ENCODE measurements at places on chromosomes 16 and 17.

DNA sequence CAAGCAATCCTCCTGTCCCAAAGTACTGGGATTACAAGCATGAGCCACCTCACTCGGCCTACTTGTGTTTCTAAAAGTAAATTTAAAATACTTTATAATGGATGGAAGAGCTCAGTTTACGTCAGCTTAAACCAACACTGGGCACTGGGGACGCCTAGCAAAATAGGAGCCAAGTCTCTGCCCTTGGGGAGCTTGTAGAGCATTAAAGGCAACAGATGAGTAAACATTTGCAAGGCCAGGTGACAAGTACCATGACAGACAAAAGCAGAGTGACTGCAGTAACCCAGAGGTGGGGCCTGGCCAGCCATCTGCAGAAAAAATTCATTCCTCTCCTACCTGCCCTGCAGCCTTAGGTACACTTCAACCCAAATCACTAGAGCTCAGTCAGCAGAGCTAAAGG lies 12.1 kb upstream of the NLK start:
- no peak for DNase-seq

DNA sequence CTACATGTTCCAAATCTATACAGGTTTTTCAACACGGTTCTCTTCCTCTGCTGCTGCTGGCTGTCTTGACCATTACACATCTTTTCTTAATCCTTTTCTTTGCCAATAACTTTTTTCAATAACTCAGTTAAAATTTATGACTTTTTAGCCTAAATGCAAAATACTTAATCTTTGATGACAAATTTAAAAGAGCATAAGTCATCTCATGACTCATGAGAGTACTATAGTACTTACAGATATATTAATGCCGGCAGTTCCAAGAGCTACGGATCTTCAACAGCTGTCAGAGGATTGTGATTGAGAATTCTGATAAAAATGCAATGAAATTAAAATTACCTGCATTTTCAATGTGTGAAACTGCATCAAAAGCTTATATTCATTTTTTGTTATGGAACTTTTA lies 105.5 kb downstream of the KPNA2 start:
- peak; percentile 3 for DNase-seq

GRCh38 chr16:87459833-87460232 lies 33.0 kb downstream of the ZCCHC14 start:
- DNase-seq = no peak

DNA sequence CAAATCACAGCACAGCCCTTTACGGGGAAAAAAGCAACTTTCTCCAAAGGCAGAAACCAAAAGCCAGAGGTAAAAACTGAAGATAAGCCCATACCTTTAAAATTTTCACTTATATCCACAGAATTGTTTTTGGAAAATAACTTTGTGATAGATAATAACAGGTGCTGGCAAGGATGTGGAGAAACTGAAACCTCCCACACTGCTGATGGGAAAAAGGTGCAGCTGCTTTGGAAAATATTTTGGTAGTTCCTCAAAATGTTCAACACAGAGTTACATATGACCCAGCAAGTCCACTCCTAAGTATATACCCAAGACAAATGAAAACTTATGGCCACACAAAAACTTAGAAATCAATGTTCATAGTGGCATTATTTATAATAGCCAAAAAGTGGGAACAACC lies 12.2 kb downstream of the EFTUD2 start:
- no peak for DNase-seq

DNA sequence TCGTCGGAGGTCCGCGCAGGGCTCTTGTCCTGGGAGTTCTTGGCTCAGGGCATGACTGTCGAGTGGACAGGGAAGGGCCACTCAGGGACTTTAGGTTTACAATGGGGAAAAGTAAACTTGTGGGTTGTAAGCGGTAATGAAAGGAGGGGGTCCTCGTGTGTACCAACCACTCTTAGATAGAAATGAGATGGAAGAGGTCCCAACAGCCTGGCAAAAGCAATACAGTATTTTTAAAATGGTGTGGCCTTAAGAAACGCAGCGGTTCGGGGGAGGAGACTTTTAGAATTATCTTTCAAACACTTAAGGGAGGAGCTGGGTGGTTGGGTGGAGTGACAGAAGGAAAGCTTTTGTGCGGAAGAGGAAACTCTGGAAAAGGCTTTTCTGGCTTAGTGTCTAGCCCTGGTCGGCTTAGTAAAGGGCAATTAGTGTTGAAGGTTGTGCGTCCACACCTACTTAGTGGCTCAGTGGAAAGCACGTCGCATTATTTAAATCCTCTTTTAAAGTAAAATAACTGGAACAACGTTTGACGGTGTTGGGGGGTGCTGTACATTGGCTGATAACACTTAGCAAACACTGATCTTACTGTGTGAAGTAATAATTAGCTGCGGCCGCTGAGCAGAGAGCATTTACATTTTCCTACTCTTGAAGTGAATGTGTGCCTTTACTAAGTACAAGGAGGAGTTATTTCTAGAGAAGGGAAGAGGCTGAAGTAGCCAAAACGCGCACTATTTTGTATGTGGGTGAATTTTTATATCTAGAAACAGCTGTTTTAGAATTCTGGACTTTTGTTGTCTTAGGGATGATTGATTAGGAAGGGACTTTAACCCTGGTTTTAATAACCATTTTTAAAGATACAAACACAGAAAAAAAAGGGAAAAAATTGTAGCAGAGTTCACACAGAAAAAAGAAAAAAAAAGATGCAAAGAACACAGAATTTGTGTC lies 1.0 kb downstream of the WSB1 start:
- DNase-seq = peak; percentile 87

DNA sequence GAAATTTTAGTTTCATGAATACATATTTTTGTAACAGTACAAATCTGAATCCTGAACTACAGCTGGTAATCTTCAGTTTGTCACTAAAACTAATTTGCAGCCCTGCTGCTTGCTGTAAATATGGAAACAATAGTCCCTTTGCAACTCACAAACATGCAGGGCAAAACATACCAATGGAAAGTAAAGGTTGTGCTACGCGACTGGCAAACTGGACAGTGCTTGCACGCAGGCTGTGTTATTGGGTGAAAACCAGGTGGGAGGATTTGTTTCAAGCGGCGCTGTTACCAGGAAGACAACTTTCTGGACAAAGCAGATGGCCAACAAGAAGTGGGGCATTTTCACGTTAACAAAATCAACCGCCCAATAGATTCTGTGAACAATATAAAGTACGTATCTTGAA lies 93.5 kb downstream of the CDYL2 start:
- DNase-seq = no peak

DNA sequence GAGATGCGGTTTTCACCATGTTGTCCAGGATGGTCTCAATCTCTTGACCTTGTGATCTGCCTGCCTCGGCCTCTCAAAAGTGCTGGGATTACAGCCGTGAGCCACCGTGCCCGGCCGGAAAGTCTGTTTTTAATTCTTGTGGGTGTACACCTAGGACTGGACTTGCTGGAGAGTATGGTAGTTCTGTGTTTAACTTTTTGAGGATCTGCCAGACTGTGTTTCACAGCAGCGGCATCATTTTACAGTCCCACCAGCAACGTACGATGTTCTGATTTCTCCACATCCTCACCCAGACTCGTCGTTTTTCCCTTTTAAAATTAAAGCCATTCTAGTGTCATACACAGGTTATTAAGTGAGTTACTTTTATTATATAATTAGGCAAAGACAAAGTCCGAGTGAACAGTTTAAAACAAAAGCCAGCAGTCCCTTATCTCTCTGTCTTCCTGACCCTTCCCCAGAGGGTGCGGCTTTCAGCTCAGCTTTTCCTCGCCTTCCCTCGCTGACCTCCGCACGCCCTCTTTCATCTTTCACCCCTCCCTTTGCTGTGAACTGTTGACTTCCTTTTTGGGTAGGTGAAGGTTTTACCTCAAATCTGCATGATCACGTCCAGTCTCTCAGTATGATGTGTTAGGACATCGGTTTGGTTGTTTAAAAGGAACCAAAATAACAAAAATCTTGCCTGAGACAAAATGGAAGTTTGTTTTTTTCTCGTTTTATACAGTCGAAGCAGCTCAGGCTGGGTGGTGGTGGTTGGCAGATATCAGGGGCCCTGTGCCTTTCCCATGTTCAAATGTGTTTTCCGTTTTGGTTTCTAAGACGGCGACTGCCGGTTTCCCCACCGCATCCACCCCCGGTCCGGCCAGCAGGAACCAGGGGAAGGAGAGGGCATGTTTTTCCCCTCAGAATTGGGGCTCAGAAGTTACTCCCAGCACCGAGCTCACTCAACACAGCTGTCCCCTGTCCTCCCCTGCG lies 18.0 kb downstream of the FAM234A start:
- peak; percentile 33 for DNase-seq
